ENCODE measurements at places on chromosomes 2 and 18. TPM values are rescaled to one million over a fixed set of nuclear protein-coding genes. Genes with fewer than 3 reads are reported as not detected.

Gene LIMS4
- 0.59 TPM for polyA plus RNA-seq

DNA sequence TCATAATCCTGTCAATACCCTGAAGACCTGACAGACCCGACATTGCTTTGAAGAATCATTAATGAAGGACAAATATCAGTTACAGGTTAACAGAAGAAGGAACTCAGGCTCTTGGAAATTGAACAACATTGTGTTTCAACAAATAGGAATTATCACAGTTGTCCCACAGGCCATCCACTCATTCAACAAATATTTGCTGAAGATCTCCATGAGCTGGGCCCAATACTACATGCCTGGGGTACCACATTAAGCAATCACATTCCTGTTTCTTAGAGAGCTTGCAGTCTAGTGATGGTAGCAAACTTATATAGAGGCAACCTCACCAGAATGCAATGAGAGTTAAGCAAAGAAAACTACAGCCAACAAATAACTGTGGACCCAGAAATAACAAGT is 671.6 kb upstream of the ACVR2A start:
- DNase-seq, result no peak

Gene PKDCC
- 363 TPM for polyA plus RNA-seq

- DNase-seq, result no peak
Measured at GRCh38 chr2:171864357-171864985, 29.6 kb downstream of the SLC25A12 start.

Gene CHN1
- 31.4 TPM for polyA plus RNA-seq

GRCh38 chr18:55475916-55476315 is 112.1 kb downstream of the TCF4 start:
- no peak for DNase-seq

DNA sequence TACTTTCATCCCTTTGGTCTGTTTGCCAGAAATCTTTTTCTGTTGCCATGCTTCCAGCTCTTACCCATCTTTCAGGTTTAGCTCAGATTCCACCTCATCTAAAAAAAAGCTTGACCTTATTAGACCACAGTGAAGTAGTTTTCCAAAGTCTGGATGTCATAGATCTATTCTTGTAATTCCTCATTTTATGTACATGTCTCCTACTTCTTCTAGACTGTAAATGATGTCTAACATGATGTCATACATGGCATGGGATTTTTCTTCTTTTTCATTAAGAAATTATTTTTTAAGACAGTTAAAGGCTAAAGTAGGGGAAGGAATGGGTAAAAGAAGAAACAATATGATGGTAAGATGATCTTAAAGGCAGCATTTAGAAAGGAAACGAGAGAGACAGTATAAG is 11.3 kb downstream of the GLS start:
- no peak for DNase-seq

Data from right renal cortex interstitium (tissue), 3 donors.